Stimulated activated CD4-positive, alpha-beta T cell treated with anti-CD3 and anti-CD28 coated beads, Interleukin-2, amount 100 ng/mL, for 24 hours (primary cell): ENCODE measurements at places on chromosomes 1 and 21.

GRCh38 chr1:172680733-172681275, 21.9 kb downstream of the FASLG start:
- no peak for DNase-seq

GRCh38 chr1:47990286-47990685, 6.9 kb downstream of the TRABD2B start:
- no peak for DNase-seq

GRCh38 chr1:40059338-40059959, 18.9 kb downstream of the CAP1 start:
- no peak for DNase-seq

DNA sequence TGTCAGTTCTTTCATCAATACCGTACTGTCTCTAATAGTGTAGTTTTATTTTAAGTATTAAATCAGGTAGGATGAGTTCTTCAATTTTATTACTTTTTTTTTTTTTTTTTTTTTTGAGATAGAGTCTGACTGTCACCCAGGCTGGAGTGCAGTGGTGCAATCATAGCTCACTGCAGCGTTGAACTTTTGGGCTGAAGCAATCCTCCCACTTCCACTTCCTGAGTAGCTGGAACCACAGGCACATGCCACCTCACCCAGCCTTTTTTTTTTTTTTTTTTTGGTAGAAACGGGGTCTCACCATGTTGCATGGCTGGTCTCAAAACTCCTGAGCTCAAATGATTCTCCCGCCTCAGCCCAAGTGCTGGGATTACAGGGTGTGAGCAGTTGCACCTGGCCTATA, 44.3 kb downstream of the INAVA start:
- no peak for DNase-seq

DNA sequence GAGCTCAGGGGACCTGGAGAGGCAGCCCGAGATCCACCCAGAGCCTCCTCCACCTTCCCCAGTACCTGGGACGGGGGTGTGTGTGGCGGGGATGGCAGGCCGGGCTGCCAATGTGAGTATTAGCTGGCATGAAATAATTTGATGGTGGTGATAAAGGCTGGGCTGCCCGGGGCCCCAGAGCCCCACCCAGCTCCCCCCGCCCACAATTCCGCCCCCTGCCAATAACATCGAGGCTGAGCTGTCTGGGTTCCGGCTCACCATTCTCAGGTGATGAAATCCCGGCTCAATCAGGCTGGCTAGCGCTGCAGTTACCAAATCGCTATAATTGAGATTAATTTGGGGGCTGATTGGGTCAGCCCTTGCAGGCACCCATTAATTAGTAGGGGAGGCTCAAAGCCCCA, 103.8 kb upstream of the CASZ1 start:
- no peak for DNase-seq

- peak; percentile 8 for DNase-seq
Observed at GRCh38 chr1:47532921-47533792, 95.3 kb downstream of the FOXD2 start.

DNA sequence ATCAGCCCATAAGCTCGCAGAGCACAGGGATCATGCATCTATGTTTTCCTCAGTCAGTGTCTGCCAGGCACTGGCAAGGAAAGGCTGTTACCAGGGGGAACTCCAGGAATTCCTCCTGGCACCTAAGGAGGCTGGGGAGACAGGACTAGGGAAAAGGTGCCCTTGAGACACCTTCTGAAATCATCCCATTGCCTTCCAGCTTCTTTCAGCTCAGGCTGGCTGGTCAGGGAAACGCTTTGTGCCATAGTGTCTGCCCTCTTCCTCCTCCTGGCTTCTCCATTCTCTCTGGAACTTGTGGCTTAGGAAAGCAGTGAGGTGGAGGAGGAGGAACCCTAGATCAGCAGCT, 13.8 kb downstream of the LMNA start:
- no peak for DNase-seq

DNA sequence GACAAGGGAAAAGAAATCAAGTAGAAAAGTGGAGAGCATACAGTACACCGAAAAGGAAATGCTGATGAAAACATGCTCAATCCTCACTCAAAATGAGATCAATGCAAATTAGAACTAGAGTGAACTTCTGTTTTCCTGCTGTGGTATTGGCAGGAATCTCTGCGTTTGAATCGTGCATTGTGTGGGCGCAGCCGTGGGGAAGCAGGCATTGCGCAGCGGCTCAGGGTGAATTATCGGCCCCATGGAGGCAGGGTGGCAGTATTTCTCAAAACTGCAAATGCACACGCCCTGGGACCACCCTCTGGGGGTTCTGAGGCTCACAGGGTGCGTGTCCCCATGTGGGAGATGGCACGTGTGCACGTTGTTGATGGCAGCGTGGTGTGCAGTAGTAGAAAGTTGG, 140.6 kb downstream of the PEX14 start:
- no peak for DNase-seq

DNA sequence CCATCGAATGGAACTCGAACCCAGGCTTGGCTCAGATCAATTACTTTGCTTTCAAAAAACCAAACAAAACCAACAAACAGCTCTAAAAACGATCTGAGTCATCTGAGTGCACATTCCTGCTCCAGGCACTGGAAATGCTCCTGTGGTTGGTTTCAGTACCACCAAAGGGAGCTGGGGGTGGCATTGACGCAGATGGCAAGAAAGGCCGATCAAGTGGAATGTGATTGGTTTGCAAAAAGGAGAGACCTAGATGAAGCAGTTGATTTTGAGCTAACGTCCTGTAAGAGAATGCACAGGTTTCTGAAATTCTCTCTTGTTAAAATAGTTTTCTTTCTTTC, 39.5 kb downstream of the PIK3CD start:
- no peak for DNase-seq

DNA sequence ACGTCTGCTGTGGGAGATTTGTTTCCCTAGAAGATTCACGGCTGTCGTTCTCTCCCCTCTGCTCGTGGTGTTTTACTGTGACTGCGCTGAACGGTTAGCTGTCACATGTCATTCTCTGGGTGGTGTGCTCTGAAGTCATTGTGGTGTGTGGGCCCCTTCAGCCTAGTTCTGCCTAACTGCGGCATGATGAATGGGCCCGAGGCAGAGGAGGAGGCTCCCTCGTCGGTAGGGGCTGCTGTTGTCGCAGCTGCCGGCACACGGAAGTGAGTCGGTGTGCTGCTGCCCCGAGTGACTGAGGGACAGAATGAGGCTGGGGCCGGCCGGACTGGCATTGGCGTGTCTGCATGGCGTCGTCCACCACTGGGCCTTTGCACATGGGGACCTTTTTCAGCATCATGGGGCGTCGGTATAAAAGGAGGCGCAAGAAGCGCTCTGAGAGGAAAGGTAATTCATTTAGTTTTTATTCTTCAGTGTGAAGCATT, 77.9 kb downstream of the ADARB1 start:
- DNase-seq, result peak; percentile 62

DNA sequence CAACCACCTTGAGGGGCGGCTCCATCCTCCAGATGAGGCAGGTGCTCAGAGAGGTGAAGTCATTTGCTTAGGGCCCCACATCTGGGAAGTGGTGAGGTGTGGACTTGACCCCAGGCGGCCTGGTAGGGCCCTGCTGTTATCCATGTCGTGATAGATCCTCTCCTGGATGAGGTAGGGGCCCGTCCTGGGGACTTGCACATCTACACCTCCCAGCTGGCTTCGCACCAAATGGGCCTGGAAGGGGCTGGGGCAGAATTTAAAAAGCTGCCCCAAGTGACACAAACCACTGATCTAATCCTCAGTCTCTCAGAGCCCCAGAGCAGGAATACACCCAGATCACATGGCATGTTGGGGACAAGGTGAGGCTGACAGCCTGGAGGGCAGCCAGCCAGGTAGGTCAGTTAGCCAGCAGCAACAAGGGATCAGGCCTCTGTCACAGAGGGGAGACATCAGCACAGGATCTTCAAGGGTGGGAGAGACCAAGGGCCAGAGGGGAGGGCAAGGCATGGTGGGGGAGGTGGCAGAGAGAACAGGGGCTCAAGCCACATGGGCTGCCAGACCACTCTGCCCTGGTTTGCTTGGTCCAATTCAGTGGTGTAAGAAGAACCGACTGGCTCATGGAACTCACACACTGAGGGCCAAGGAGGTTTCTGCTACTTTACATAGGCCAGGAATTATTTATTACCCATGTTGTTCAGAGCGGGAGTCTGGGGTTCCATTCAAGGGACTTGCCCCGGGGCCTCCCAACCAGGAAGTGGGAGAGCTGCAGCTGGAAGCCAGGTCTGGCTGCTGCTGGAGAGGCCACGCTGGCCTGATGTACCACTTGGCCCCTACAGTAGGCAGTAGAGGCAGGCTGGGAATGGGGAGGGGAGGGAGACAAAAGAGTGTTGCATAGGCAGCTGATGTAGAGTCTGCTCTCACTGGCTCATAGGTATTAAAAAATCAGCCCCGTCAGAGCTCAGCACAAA, 12.1 kb downstream of the LRP8 start:
- no peak for DNase-seq

DNA sequence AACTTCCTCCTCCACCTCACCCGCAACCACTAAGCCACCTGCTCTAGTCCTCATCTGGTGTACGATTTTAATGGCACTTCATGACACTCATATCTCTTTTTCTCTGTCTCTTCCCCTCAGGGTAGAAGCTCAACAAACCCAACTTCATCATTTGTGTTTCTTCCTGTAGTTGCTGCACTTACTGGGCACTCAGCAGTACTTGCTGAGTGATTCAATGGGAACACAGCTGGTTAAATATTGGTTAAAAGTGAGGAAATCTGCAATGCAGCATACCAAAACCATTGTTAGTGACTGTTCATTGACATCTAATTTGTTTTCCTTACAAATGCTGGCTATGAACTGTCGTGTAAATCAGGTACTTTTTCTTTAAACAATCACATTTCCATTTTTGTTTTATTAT, 541.1 kb upstream of the PRMT6 start:
- no peak for DNase-seq

DNA sequence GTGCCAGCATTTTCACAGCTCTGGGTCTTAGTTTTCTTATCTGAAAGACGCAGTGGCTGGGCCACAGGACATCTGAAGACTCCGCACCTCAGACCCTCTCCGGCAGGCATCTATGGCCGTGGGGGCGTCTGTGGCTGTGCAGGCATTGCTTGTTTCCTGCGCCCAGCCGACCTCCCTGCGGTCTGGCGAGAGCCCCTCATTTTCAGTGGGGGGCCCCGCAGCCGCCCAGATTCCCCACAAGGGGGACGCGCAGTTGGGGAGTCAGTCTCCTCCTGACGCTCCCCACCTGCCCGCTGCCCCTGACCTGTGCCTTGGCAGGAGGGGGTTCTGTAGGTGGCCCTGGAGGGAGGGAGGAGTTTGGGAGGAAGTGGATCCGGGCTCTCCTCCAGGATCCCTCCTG, 3.5 kb upstream of the TFF1 start:
- DNase-seq, result no peak

DNA sequence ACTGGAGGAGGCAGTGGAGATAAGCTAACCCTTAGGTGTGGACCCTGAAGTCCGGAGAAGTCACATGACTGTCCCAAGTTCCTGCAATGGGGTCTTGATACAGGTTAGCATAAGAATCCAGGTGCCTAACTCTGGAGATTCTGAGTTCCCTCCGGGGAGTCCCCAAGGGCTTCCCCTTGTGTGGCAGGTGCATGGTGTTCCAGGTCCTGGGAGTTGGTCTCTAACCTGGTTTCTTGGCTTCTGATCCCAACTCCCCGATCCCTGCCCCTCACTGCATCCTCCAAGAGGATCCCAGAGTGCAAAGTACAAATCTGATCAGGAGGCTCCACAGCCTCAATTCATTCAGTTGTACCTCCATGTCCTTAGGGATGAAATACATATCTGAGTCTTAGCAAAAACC, 9.3 kb upstream of the C8A start:
- DNase-seq, result no peak

- no peak for DNase-seq
Observed at GRCh38 chr1:243513726-243514491, 258.1 kb downstream of the SDCCAG8 start.

DNA sequence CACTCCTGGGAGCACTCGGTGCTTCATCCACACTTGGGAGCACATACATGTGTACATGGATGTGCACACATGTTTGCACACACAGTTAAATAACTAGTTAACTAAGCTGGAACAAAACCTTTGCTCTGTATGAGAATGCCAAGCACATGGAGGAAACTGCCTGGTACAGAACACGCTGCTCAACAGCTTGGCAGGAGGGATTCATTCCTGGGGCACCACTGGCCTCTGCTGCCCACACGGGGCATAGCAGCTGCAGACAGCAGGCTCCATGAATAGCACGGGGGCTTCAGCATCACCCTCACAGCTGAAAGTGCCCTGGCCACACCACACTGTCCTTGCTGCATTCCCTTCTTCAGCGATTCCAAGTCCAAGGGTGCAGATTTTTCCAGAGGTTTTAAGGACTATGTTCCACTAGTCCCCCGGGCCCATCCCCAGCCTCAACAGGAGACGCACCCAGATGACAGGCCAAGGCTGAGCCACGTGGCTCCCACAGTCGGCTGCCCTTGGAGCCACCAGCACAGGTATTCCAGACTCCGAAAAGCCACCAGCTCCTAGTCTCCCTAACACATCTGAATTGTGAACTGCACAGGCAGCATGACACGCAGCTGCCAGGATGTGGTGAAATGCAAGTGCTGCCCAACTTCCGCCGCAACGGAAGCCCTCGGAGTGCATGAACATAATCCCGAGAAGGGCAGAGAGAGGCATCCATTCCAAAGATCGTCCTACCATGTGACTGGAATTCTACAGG, 16.9 kb downstream of the NPHP4 start:
- DNase-seq, result peak; percentile 52

GRCh38 chr1:151187205-151187604, 2.8 kb downstream of the VPS72 start:
- DNase-seq, result no peak

- no peak for DNase-seq
Observed at GRCh38 chr1:230570724-230571360, 71.4 kb upstream of the COG2 start.

DNA sequence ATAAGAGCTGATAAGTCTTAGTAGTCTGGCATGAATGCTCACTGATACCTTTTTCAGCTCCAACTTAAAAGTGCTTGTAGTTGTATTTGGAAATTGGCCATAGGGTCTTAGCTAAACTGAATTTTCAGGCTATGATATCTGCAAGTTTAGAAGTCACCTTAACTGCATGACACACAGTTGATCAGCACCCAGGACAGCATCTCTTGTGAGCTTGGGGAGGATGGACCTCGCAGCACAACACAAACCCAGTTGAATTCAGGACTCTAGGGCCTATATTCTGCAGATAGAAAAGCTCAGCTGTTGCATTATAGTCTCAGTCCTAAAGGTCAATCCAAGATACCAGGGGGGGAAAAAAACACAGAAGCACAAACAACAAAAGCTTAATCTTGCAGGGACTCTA, 394.3 kb downstream of the KCNH1 start:
- no peak for DNase-seq

DNA sequence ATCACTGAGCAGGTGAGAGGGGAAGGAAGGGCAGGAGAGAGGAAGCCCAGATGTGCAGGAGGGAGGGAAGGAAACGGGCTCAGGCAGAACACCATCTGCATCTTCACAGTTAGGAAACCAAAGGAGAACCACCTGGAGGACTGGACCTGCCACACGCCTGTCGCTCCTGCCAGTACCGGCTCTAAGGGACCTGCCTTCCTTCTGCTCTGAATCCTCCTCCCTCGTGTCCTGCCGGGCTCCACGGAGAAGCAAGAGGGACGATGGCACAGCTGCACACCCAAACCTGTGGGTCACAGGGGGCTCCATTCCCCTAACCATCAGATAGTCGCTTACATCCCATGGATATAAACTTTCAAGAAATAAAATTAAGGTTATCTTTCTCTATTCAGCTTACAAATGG, 56.1 kb downstream of the TOR1AIP2 start:
- no peak for DNase-seq
